ENCODE measurements at places on chromosomes 12 and 14.

DNA sequence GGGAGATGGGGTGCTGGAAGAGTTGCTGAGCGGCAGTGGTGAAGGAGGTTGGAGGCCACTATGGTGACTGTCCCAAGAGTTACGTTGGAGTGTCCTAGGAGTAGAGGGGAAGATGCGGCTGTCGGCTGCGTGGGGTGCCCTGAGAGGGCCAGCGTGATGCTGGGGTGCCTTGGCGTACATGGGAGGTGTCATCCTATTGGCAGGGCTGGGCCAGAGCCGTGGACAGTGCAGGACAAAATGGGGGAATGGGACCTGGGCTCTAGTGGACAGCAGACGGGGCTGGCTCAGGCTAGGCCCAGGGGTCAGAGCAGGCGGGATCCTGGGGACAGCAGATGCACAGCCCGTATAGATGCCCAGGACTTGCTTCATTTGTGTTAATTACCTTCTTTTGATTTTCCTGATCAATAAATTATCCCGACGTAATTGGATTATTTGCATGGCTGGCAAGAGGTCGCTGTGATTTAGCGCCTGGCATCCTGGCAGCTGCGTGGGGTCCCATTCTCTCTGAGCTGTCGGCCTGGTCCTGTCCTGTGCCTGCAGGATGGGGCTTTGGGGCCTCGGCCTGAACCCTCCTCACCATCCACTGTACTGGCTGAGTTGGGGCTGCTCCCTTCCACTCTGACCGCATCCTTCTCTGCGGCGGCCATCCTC is 203.9 kb upstream of the C14orf180 start:
- no peak for DNase-seq

GRCh38 chr14:74134484-74134883 is 49.7 kb downstream of the LIN52 start:
- DNase-seq: no peak

DNA sequence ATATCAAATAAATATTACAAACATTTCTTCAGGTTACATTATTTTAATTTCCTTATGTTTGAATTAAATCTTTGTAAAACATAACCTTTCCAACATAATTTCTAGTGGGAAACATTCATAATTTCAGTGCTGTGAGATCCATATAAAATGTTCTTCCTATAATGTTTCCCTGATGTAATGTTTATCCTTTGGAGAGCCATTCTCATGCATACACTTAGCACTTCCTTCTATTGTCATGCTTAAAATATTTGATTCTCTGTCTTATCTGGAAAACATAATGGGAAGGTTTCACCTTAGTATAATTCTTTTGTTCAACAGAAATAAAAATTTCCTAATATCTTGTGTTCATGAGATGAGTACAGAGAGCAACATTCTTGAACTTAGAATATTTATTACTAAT is 472.5 kb downstream of the ADAMTS20 start:
- no peak for DNase-seq

- DNase-seq: no peak
Observed at GRCh38 chr12:116196752-116197718, 80.5 kb downstream of the MED13L start.

GRCh38 chr12:91507754-91508153 is 325.1 kb upstream of the DCN start:
- no peak for DNase-seq

GRCh38 chr12:94872971-94873733 is 130.3 kb downstream of the NDUFA12 start:
- no peak for DNase-seq

DNA sequence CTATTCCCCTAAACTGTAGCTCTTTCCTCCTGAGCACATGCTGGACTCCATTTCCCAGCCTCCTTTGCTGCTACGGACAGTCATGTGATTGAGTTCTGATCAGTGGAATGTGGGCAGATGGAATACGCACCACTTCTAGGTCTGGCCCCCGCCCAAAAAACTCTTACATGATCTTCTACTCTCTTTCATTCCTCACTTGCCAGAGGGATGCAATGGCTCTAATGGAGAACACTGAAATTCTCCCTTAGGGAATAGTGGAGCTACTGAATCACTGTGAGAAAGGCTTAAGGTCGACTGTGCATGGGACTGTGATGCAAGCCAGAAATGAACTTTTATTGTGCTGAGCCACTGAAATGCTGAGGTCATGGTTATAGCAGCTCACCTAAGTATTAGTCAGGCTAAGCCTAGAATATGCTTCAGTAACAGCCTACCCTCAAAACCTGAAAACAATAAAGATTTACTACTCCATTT is 13.0 kb upstream of the TMED2 start:
- no peak for DNase-seq

DNA sequence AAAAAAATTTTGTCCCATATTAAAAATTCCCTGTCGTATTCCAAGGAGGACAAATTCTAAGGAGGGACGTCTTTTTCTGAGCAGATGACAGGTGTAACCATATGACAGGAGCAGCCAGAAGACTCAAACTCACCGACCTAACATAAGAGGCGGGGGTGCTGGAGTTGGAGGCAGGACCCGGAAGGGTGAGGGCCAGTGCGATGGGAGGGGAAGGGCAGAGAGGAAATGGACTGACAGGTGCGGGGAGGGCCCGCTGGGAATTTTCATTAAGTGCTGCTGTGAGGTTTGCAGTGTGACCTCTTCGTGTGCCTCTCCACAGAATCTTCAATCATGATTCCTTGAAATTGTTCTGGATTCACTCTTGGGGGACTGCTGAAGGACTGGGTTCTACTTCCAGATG is 189.4 kb downstream of the NTF3 start:
- DNase-seq: no peak

DNA sequence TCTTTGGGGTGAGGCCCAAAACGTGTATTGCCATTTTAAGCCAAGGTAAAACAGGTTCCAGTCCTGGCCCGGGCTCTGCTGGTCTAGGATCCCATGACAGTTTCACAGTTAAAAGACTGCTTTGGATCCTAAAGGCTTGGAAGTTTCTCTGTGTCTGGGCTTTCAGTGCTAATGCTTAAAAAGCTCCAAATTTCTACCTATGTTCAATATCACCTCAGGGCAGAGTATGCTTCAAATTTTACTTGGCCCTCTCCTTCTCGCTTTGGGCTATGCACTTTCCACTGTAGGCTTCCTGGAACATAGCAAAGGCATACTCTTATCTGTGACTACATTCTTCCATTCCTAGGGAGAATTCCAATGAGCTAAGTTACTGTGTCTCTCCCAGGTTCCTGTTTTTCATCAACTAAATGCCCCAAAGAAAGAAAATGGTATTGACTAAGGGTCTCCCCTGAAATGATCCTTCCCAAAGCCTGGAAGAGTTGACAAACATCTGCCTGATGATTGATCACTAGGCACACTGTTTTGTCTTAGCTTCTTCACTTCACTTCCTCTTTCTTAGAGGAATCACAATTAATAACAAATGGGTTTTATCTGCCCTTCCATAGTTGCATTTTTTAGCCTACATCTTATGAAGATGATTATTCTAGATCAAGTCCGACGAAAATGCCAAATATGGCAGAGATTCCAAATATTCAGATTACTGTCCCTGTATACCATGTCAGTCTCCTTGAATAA is 79.4 kb downstream of the TMTC2 start:
- DNase-seq: no peak

- no peak for DNase-seq
Observed at GRCh38 chr14:80584744-80585505, 356.6 kb downstream of the CEP128 start.

DNA sequence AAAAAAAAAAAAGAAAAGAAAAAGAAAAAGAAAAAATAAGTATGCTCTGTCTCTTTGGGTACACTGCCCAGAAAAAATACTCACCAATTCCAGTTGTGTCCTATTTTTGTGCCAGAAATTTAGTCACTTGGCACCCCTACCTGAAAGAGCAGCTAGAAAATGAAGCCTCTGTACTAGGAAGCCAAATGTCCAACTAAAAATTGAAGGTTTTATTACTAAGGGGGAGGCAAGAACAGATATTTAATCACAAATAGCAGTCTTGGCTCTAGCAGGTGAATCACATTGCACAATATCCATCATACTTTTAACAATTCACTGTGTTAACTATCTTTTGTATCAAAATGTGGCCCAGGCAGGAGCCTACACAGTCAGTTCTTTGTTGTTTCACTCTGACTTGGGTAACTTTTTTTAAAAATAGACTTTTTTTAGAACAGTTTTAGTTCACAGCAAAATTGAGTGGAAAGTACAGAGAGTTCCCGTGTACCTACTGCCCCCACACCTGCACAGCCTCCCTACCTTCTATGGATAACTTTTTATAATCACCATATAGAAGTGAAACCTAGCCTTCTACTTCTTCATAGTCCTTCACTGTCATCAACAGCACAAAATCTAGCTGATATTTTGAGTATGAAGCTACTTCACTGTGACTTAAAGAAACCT is 87.1 kb upstream of the ATF7IP start:
- DNase-seq: no peak

DNA sequence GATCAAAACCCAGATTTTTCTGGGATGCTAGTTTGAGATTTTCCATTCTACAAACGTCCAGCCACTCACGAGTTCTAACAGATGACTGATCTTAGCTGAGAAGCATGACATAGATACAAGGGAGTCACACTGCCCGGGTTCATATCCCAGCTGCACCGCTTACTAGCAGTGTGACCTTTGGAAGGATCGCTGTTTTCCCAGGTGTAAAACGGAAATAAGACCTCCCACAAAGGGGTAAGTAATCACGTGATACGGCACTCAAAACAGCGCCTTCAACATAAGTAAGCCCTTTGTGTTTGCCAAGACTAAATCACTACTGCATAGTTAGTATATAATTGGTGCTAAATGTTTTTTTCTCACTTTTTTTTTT is 624 bp upstream of the PWP1 start:
- DNase-seq: no peak

- no peak for DNase-seq
Observed at GRCh38 chr14:103216857-103217256, 93.6 kb downstream of the TNFAIP2 start.

DNA sequence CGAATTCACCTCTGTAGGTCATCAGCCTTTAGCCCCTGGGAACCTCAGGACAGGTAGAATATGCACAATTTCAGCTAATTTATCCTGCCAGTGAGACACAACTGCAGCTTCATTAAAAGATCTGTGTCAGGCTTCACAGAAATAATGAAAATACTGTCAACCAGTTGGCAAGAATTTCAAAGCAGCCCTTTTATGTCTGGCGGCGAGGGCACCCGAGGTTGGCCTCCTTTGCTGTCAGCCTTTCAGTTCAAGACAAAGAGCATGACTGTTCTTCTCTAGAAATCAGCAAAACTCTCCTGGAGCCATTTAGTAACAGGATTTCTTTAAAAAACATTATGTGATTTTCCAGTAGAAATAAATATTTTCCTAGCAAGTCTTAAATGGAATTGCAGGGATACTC is 75.9 kb downstream of the BBS10 start:
- DNase-seq: no peak

DNA sequence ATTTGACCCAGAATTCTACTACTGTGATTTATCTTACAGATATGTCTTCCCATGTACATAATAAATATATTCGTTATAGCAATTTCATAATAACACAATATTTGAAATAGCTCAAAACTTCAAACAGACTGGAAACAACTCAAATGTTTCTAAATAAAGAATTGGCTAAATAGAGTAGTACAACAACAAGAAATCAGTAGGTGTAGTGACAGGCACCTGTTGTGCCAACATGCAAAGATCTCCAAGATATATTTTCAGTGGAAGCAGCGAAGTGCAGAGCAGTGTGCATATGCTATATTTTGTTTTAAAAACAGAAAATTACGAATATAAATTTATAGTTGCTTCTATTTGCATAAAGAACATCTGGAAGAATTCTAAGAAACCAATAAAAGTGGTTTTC is 60.9 kb downstream of the GRIP1 start:
- no peak for DNase-seq

DNA sequence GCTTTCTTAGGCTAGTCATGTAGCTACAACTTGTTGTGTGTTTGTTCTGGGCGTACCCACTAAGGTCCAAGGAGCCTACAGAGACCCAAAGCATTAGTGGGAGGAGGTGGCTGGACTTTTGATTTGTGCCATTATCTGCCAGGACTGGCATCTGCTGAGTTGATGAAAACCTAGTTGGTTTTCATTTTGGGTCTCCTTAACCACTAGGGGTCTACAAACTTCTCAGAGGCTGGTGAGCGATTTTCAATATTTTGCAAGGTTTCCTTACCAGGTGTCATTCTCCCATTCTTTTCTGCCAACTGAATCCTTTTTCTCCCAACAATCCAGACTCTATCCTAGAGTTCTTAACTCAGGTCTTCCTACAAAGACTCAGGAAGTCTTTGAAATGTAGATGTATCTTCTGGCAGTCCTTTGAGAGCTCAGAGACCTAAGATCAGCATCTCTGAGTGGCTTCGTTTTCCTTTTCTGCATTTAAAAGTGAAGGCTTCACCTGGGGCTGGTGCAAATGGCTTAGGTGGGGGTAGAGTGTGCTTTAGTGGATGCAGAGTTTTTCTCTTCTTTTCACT is 150.0 kb upstream of the RMST start:
- no peak for DNase-seq

DNA sequence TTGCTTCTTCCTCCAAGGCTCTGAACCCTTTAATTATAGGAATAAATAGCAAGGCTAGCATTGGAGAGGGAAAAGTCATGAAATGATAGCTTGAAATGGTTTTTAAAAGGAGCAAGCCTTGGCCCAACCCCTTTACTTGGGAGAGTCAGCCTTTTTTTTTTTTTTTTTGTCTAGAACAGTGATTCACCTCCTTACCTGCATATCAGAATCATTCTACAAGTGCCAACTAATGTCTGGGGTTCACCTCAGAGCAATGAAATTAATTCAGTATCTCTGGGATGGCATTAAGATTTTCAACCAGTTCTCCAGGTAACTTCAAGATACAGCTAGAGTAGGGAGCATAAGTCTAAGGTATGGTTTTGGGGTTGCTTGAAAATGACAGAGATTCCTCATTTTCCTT is 41.3 kb upstream of the TMTC2 start:
- no peak for DNase-seq

DNA sequence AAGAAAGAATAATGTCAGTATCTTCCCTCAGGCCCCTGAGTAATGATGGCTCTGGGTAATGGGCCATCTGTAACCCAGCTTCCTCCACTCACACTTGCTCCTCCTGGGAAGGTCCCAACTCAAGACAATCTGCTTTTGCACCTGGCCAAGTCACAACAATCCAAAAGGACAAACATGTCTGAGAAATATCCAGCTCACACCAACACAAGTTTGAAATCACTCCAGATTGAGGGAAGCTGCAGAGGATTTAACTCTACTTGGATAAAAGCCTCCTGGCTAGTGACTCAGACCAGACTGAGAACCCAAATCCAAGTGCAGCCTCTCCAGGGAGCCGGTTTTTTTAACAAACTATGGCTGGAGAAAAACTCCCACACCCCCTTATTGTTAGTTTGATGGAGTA is 34.2 kb downstream of the RTRAF start:
- DNase-seq: no peak

GRCh38 chr12:19485240-19485639 is 45.9 kb downstream of the AEBP2 start:
- no peak for DNase-seq

DNA sequence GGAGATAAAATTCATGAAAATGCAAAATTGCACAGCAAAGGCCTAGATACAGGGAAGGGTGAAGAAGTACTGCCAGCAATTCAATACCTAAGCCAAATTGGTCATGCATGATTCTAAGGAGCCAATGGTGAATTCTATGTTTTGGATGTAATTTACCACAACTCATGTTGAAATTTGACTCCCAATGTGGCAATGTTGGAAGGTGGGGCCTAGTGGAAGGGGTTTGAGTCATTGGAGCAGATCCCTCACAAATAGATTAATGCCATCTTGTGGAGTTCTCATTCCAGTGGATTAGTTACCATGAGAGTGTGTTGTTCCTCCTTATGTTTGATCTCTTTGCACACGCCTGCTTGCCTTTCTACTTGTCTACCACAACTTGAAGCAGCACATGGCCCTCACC is 194.0 kb upstream of the ALG10 start:
- DNase-seq: no peak

Data from central memory CD4-positive, alpha-beta T cell (primary cell).